ENCODE measurements at places on chromosomes 12 and 14.

DNA sequence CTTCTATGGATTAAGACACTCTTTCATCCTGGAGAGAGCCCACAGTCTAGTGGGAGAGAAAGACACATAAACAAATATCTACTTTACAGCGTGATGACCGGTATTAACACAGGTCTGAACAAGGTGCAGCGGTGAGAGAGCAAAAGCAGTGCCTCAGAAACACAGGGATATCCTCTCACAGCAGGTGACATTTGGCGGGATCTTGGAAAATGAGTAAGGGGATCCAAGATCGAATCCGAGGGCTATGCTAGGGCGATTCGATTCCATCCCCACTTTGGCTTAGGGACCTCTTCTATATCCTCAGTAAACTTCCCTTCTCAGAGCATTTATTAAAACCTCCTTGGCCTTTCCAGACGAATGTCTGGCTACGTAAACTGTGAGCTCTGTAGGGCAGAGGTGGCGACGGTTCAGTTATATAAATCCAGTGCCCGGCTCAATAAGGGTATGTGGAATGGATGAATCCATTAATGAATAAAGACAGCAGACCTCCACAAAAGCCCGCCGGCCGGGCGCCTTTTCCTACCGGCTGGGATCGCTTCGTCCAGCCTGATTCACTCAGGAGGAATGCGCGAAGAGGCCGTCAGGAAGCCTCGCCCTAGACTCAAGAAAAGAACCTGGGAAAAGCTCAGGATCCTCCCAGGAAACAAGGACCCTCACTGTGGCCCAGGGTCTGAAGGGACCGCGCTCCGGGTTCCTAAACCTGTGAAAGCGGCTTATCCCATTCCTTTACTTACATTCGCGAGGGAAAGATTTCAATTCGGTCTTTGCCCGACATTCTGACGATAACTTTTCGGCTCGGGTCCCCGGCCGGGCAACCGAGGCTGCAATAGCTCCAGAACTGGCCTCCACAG is 455 bp downstream of the ATP6V1D start:
- DNase-seq, result no peak

- DNase-seq, result no peak
Observed at GRCh38 chr12:26198742-26199141, 3.4 kb downstream of the SSPN start.

- DNase-seq, result no peak
Observed at GRCh38 chr12:124305776-124306685, 11.1 kb downstream of the RFLNA start.

DNA sequence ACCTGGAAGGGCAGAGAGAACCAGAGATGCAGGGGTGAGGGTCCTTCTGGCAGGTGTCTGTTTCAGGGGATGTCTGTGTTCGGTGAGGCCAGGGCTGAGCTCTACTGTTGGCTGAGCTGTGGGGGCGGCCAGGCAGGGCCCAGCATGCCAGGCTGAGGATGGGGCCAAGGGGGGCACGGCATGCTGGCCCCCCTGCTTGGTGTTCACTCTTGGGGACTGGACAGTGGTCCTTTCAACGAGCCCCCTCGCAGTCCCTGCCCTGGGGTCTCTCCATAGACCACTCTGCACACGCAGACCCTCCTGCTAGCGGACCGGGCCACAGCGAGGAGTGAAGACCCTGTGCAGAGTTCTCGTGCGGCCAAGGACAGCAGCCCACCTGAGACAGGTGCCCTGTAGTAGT is 56.3 kb downstream of the KIF26A start:
- no peak for DNase-seq

- DNase-seq, result no peak
Observed at GRCh38 chr14:34425095-34425851, 36.8 kb downstream of the SPTSSA start.

GRCh38 chr14:73763396-73763795 is 49.2 kb upstream of the PNMA1 start:
- DNase-seq, result no peak

DNA sequence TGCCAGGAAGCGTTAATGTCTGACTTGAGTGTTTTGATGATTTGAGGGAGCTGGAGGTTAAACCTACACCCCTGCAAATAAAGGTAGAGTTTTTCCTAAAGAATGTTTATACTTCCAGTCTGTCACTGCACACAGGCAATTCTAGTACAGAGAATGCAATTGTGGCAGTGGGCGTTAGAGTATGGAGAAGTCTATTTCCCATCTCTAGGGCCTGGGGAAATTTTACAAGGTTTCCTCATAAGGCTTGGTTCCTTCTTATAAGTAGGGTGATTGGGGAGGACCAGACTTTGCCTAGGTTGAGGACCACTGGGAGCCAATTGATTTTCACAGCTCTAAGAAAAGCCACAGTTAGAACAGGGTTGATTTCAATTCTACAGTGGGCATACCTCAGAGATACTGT is 44.3 kb downstream of the IFNG start:
- DNase-seq, result no peak

- no peak for DNase-seq
Observed at GRCh38 chr12:1463073-1463905, 131.1 kb downstream of the FBXL14 start.

DNA sequence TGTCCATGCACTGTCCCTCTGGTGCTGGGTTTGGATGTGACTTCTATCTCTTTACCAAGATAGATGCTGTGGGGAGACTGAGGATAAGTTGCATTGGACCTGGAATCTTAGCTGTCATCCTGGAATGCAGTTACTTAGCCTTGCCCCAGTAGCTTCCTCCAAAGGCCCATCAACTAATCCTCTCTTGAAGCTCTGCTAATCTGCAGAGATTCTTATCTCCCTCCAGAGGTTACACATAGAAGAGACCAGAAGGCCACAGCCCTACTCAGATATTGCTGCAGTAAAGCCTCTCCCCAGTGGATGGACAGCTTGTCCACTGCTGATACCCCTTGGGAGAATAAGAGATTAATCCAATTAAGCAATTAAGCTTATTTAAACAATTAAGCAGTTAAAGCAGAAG is 867.2 kb downstream of the BCL11B start:
- DNase-seq, result no peak

GRCh38 chr14:57970175-57970574 is 104.3 kb upstream of the SLC35F4 start:
- DNase-seq, result no peak

All from activated CD8-positive, alpha-beta memory T cell treated with anti-CD3 and anti-CD28 coated beads for 1 hour (primary cell).